ENCODE measurements at places on chromosomes 2 and 18.

DNA sequence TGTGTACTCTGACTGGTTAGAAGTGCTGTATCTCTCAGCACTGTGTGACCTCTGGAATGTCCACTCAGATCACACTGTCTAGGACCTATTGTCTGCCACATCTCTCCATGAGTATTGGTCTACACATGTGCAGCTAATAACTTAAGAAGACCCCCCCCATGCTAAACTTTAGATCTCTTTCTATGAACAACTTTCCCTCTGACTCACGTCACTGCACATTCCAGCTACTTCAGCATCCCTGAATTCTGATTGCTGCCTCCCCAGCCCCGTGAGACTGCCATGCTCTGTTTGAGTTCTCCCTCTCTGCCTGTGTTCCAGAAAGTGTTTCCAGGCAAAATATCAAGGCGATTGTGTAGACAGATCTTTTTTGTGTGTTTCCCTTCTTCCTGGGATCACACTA is 41.8 kb downstream of the RAPGEF4 start:
- no peak for DNase-seq

DNA sequence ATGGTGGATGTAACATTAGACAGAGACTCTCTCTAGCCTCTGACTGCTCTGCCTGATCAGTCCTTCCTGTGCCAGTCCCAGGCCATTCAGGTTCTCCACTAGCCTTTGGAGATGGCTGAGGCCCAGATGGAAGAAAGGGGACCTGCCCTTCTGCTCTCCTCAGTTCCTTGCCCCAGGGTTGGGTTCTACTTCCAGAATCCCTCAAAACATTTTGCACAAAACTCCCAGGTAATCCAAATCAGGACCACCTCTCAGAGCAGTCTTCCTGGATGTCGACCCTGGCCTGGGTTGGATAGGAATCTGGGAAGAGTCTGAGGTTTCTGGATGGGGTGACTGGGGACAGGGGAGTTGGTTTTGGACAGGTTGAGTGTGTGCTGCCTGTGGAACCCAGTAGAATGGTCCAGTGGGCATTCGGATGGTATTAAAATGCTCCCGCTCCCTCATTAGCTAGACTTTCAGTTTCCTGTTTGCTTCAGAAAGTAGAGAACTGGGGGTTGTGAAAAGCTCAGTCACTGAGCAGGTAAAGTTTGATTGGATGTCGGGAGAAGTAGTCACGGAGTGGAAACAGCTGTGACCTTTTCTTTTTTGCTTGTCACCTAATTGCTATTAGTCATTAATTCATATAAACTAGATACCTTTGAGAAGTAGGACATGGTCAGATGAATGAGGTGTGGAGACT is 37.9 kb downstream of the DPYSL5 start:
- DNase-seq, result no peak

DNA sequence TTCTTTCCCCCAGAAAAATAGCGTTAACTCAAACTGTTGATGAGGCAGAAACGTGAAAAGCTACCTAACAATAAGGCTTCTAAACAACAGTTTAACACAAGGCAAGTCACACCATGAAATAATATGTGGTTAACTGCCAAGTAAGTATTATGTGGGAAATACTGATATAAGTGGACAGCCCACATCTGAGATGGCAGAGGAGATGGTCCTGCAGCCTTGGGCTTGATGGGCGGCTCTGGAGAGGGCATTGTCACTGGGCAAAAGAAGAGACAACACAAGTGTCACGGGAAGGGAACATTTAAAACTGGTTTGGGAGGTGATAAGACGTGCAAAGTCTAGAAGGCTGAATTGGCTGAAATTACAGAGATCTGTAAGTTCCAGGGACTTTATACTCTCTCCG is 147.2 kb downstream of the PKP4 start:
- DNase-seq, result no peak

- DNase-seq, result no peak
These were observed 263.8 kb upstream of the ATP5MC3 start for GRCh38 chr2:175445281-175445680.

- no peak for DNase-seq
These were observed 103.8 kb downstream of the PXDN start for GRCh38 chr2:1640301-1641135.

GRCh38 chr2:31038385-31038784 is 99.9 kb downstream of the GALNT14 start:
- DNase-seq, result no peak
